ENCODE measurements at places on chromosomes 4 and X.

- DNase-seq = no peak
These were observed 124.2 kb downstream of the BANK1 start for GRCh38 chr4:101914761-101915160.

GRCh38 chr4:6273661-6273990 is 4.0 kb downstream of the WFS1 start:
- no peak for DNase-seq

DNA sequence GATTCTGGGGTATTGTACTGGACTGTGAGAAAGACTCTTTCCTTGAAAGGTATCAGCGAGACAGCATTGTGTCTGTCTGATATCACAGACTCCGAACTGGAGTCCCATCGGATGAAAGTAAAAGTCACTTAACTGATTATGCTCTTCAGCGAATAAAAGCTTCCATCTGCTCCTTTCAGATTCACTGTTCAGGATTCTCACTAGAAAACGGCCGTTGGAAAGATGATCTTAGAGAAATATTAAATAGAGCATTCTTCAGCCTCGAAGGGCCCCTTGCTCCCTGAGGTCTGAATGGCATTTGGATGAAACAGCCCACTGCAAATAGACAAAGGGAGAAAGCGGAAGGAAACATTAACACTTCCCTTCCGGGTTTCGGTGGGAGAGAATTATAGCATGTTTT is 416.2 kb upstream of the PRKX start:
- DNase-seq = no peak

DNA sequence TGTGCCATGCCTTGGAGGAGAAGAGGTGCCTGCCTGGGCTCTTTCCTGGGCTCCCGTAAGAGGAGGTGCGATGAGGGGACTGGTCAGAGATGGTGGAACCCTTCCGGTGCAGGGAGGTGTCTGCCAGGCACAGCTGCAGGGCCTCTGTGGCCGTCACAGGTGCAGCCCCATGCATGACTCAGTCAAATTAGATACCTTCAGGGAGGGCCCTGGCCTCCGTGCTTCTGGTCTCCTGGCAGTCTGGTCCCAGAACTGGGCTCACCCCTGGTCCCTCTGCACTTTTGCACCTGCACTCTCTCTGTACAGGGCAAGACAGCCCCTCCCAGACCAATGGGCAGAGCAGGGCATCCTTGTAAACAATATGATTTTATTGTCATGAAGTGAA is 49.9 kb upstream of the LRPAP1 start:
- DNase-seq = no peak

GRCh38 chrX:27619459-27619858 is 29.3 kb downstream of the DCAF8L2 start:
- DNase-seq = no peak

DNA sequence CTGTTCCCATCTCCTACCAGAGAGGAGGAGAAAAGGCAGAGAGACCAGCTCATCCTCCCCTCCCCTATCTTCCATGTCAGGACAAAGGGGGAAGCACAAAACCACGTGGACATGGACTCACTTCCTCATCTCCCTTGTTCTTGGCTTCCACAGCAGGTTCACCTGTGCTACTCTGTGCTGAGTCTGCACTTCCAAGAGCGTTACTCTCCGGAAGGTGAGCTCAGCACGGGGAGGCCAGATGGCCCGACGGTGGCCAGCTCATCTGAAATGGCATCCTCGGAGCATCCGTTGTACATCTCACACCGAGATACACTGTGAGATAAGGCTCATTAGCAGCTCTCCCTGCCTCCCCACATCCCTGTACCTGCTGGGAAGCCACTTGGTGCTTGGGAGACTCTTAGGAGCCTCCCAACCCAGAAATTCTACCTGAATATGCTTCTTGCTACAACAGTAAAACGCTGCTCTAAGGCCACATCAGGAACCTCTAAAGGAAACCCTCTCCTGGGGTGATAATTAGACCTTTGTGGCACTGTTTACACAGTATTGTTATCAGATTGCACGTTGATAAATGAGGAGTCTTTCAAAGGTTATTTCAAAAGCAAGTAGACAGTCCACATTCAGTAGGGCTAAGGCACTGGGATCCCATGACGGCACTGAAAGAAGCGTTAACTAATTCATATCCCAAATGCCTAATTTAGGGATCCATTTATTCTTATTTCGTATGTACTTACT is 19.4 kb downstream of the LGI2 start:
- DNase-seq = peak; percentile 60
